Activated T-helper 1 cell treated with anti-CD3 and anti-CD28 coated beads, Interleukin-2, amount 50 U/mL, for 16 hours (primary cell): ENCODE measurements at places on chromosomes 5 and 9.

DNA sequence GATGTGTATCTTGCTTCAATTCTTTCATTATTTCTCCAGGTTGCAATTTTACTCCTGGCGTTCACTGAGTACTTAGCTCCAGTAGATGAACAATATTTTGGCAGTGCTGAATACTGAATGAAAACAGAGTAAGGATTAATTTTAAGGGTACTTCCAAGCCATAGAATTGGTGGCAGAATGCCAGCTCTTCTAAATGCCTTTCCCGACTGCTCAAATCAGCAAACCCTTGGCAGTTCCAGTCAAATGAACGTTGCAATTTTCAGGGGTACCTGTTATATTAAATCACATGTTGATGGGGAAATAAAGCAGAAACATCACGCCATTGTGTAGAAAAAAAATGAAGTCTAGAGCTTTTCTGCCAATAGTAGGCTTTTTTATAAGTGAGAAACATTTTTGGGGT, 282.4 kb upstream of the RPS23 start:
- no peak for DNase-seq

DNA sequence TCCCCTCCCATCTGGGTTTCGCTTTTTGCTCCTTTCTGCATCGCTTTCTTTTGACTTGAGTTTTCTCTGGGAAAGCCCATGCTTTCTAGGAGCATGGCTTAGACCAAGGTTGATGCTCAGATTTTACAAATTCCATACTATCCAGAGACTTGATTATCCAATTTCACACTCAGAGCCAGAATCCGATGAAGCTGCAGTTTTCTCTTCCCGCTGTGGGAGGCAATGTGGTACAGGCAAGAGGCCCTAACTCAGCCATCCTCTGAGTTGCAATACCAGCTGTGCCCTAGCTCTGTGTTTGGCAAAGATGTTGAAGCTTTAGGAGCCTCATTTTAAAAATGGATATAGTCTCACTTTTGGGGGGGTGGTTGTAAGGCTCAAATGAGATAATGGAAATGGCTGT, 85.1 kb downstream of the BRINP1 start:
- no peak for DNase-seq

DNA sequence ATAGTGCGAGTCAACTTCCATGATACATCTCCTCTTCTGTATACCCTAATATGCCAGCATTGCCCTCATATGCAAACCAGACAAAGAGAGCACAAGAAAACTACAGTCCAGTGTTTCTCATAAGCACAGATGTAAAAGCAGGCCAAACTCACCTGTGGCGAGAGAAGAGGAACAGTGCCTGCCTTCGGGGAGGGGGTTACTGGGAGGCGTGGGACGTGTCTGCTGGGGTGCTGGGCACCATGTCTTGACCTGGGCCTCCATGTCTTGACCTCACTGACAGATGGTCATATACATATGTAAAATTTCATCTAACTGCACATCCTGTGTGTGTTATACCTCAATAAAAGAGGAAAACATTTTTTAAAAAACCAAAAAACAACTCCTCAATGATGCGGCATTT, 159.3 kb upstream of the PPP1R26 start:
- no peak for DNase-seq

DNA sequence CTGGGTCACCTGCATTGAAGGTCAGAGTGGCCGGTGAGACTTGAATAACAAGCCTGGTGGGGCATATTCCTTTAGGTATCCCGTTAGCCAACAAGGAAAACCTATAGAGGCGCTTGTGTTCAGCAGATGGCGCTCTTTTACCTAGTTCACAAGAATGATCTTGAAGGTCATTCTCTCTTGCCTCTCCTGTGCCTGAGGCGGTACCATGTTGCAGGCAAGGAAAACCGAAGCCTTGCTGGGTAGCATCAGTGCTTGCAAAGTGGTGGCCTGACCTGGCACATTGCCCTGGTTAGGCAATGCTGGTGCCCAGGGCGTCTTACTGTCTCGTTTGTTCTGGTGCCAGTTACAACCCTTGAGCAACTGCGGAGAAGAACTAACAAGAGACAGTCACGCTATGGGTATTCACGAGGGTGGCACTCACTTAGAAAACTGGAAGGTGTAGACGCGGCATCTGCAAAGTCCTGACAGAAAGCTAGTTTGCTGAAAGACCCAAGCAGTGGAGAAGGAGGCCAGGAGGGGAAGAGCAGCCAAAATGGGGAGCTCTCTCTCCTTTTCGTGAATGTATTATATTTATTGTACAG, 56.7 kb downstream of the AOPEP start:
- no peak for DNase-seq

DNA sequence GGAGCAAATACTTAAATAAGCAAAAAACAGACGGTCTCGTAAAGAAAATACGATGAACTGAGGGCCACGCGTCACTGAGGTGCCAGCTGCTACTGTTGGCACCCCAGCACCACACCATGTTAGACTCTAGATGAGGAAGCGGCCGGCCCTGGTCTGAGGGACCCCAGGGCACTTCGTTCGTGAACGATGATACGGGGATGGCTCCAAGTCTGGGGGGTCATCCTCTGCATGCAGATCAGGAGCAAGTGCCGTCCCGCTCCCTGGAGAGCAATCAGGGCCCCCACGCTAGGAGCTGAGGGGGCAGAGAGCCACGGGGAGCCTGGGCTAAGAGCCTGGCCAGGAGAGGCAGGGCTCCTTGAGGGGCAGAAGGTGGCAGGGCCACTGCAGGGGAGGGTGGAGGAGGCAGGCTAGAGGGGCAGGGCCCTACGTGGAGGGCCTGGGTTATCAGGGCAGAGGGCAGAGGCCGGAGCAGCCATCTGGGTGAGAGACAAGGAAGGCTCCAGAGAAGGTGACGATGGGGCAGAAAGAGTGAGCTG, 24.1 kb downstream of the SARDH start:
- no peak for DNase-seq

GRCh38 chr5:67013719-67014118, 182.9 kb downstream of the CD180 start:
- DNase-seq, result no peak
